Stimulated activated CD8-positive, alpha-beta memory T cell treated with anti-CD3 and anti-CD28 coated beads, Interleukin-4, amount 100 ng/mL, for 1 hour (primary cell): ENCODE measurements at places on chromosomes 5 and 9.

- no peak for DNase-seq
Measured at GRCh38 chr9:132472199-132472598, 62.2 kb downstream of the CFAP77 start.

DNA sequence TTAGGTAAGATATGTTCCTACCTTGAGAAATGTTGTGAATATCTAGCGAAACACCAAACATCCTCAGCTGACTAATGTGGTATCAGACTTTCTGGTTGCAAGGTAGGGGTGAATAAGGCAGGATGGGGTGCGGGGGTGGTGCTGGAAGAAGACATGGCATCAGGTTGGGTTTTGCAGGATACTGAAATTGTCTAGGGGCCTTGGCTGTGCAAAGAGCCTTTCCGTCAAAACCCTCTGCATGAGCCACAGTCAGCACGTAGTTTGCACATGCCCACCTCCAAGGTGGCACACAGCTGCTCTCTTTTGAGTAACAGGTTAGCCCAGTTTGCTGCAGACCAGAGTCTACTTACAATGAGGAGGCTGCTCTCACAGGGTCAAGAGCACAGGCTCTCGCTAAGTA is 42.0 kb downstream of the SFXN1 start:
- DNase-seq, result no peak

- no peak for DNase-seq
Measured at GRCh38 chr5:51567636-51568035, 184.4 kb downstream of the ISL1 start.

DNA sequence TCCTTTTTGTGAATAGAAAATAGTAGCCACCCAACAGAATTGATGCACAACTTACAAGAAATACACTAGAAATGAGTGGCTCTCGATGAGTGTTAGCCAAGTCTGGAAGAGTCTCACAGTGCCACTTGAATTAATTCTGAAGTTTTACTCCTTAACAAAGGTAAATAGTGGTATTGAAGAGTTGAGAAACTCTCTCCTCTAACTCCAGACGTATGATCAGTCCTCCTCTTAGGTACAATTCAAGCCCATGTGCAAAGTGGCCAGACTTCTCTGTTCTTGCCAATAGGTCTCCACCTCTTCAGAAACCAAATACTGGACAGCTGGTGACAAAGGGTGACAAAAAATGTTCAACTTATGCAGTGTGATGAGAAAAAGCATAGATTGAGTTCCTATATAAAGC is 38.5 kb upstream of the ADAMTS16 start:
- DNase-seq, result no peak

DNA sequence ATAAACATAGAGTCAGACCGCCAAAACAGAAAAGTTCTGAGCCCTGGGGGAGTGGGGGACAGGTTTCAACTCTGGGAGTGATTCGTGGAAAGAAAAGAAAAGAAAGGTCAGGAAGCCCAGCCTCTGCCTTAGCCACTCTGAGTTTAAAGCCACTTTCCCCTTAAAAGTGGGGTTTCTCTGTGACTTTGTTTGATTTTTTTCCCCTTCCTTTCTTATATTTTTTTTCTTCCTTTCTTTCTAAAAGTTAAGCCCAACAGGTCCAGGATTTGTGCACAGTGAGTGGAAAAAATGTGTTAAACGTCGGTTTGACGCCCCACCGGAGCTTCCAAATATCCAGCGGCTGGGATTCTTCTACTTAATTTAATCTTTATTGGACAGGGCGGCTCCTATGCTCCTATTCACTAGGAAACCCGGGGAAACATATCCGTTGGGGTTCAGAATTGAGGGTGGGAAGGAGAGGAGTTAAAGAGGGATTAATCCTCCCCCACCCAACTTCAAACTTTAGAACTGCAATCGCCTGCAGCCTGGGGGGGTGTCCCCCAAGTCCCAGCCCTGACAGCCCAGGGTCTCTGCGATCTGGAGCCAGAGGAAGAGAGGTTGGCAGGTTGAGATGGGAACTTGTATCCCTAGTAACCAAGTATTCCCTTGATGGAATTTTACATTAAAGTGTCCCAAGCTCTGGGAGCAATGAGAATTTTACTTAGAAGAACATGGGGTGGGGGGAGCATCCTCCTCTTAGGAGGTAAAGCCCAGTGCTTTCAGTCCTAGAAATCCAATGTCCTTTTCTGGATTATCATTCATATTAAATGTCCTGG is 6.3 kb downstream of the NR2F1-AS1 start:
- no peak for DNase-seq

DNA sequence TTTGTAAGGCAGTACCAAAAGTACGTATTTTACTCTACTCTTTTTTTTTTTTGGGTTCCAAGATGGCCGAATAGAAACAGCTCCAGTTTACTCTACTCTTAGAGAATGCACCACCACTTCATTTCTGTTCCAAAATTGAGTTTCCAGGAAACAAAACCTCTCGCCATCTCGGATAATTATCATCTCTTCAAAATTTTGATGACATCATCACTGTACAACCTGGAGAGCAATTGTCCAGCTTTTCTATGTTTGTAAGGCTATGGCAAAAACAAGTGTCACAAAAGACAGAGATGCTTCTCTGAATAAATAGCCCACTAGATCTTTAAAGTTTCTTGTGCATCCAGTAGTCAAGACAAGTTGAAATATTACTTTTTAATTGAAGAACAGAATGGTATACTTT is 1631.9 kb upstream of the CDH6 start:
- no peak for DNase-seq

DNA sequence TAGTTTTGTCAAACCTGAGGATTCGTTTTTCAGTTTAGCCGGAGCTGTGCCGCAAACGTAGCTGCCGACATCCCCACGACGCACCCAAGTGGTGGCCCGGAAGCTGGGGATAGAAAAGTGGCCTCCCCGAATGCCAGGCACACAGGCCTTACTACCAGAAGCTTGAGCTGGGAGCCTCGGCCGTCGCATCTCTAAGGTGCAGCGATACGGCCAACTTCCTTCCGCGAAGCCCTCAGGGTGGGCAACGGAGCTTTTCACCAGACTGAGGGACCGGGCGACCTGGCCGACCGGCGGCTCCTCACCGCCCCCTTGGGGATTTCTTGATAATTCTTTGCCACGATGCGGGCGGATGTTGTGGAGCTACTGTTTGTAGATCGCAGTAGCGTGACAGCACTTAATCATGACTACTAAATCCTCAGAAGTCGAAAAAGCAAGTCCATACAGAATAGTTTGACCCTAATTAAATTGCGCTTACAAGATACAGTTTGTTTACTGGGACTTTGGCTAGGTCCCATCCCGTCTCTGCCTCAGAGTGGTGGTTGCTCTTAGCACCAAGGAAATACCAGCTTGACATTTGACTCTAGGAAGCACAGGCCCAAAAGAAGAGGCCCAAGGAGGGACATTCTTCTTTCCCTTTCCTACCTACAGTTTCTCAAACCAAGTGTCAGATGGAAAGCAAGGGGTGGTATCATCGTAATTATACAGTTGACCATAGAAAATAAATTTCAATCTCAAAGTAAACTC is 613 bp upstream of the TMEM267 start:
- DNase-seq, result peak; percentile 62
